H4 (cell line): ENCODE measurements at places on chromosomes 7 and 10. TPM values are rescaled to one million over a fixed set of nuclear protein-coding genes. Genes with fewer than 3 reads are reported as not detected.

- DNase-seq = no peak
Observed at GRCh38 chr7:13987395-13987794, 2.1 kb downstream of the ETV1 start.

- DNase-seq = peak; percentile 58
Observed at GRCh38 chr7:30331338-30331737, 46.9 kb downstream of the ZNRF2 start.

DNA sequence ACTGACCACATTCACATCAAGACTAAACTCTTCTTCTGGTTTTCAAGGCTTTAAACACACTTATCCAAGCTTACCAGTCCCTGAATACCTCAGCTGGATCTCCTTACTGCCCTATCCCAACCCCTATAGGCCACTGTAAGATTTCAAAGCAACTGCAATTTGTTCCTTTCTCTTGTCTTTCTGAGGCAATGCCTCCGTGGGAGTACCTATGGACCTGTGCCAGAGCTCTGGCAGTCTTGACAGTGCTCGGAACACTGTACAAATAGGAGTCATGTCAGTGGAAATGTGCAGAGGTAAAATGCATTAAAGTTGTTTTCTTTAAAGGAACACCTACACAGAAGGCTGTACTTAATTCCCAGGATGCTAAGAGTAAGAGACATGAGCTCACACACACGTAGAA lies 124.7 kb downstream of the CNOT4 start:
- DNase-seq = no peak

DNA sequence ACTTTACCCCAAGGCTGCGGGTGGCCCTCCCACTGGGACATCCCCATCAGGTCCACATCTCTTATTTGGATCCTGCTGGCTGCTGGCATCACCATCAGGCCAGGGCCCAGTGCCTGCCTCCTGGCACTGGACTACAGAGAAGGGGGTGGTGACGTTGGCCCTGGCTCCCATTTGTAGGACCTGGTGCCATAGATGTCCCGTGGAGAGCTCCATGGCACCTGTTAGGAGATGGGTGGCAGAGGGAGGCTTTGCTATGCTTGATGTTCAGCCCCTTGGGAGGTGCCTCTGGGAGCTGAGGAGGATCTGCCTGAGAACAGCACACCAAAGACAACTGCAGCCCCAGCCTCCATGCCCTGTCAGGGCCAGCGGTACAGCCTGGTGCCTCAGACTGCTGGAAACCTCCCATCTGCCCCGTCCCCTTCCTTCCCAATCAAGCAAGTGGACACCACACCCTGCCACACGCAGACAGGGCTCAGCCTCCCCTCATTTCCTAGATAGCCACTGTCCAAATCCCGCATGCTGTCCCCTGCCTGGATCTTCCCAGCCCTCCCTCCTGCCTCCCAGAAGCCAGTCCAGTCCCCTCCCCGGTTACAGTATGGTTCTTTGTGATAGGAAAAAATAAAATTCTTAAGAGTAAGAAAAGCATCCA lies 230.0 kb upstream of the GRB10 start:
- no peak for DNase-seq

DNA sequence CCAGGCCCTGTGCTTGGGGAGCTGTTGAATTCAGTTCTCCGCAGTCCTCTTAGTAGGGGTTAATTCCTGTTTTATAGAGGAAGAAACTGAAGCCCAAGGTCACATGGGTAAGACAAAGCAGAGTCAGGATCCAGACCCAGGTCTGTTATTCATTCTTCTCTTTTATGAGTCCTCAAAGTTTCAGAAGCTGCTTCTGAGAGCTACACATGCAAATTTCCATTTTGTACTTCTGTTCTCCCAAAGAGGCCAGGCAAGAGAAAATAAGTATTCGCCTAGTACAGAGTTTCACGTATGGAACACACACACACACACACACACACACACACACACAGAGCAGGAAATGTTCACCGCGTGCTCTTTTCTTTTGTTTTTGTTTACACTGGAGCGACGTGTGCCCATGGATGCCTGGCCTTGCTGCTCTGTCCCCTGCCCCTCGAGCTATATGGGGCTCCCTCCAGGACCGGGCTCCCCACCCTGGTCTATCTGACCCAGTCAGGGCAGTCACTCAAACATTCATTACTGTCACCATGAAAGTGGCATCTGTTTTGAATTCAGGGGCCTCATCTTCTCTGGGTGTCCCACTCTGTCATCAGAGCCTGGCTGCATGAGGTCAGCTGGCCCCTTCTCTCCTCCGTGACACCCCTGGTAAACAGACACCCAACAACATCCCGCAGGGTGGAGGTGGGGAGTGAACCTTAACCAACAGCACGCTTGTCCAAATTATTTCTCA lies 84.4 kb downstream of the TNS3 start:
- DNase-seq = no peak

DNA sequence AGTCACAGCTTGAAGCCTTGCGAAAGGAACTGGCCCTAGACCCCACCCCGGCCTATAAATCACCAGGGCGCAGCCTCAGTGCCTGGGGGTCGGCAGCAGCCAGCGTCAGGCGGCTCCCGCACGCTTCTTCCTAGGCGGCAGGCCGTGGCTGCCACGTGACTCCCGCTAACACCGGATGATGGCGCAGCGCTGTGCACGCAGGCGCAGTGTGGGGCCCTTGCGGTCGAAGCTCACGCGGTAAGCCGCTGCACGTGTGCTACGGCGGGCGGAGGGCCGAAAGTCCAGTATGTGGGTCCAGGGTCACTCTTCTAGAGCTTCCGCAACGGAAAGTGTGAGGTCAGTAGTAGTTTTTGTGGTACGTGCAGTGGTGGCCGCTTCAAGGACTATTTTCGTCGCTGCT lies at the start of gene STK31:
Gene STK31, plus strand, starts transcription at position 220 of the 400 bp plus-strand sequence. Its CDS starts 67 bp downstream, at position 287.
- no peak for DNase-seq

DNA sequence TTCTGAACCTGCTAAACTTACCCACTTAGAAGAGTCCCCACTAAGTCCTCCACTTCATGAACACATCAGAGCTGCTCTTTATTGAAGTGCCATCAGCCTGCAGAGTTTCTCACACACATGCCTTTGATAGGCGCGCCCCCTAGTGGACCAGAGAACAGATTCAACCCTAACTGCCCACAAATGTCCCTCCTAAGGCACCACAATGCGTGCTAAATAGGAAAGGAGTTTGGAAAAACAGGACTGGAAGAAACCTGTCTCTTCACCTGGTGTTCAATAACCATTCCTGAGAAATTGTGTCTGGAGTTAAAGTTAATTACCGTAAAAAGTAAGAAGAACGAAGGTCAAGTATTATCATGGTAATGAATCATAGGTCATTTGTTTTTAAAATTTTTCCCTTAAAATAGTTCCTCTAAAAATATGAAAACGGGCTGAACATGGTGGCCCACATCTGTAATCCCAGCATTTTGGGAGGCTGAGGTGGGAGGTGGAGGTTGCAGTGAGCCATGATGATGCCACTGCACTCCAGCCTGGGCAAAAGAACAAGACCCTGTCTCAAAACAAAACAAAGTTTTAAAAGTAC lies 249.7 kb downstream of the ELMO1 start:
- DNase-seq = peak; percentile 87

DNA sequence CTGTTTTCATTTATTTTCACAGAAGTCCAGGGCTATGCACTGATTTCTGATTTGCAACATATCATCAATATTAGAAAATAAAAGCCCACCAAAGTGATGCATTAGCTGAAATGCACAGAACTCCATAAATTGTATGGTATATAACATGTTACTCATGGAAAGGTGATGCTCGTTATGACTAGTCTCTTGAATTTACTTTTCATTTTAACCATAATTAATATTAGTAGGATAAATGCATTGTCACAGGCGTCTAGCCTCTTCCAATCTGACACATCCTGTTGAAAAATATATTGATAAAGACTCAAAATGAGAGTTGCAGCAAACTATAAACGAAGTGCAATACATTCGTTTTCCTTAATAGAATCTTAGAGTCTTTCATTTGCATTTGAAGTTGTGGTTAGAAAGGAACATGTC lies 92.4 kb downstream of the CPED1 start:
- no peak for DNase-seq

- DNase-seq = no peak
Observed at GRCh38 chr10:113600569-113600968, 47.7 kb downstream of the HABP2 start.

GRCh38 chr10:61899069-61899531 lies 2.4 kb upstream of the ARID5B start:
- DNase-seq = peak; percentile 57

- DNase-seq = no peak
Observed at GRCh38 chr7:80804589-80804988, 114.3 kb downstream of the SEMA3C start.

GRCh38 chr10:68924593-68924992 lies 23.5 kb downstream of the DDX50 start:
- DNase-seq = no peak

DNA sequence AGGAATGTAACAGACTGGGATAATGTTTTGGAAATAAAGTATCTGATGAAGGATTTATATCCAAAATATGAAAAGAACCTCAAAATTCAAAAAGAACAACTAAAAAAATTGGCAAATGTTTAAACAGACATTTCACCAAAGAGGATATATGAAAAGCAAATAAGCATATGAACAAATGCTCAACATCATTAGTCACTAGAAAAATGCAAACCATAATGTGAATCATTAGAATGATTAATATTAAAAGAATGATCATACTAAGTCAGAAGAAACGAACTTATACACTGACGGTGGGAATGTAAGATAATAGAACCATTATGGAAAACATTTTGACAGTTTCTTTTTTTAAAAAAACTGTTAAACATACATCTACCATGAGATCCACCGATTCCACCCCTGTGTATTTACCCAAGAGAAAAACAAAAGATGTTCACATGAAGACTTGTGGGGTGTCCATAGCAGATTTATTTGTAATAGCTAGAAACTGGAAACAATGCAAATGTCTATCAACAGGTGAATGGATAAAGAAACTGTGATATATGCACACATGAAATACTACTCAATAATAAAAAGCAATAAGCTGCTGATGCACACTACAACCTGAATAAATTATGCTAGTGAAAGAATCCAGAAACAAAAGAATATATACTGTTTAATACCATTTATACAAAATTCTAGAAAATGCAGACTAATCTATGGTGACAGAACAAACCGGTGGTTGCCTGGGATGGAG lies 35.7 kb downstream of the PRKG1 start:
- DNase-seq = no peak

DNA sequence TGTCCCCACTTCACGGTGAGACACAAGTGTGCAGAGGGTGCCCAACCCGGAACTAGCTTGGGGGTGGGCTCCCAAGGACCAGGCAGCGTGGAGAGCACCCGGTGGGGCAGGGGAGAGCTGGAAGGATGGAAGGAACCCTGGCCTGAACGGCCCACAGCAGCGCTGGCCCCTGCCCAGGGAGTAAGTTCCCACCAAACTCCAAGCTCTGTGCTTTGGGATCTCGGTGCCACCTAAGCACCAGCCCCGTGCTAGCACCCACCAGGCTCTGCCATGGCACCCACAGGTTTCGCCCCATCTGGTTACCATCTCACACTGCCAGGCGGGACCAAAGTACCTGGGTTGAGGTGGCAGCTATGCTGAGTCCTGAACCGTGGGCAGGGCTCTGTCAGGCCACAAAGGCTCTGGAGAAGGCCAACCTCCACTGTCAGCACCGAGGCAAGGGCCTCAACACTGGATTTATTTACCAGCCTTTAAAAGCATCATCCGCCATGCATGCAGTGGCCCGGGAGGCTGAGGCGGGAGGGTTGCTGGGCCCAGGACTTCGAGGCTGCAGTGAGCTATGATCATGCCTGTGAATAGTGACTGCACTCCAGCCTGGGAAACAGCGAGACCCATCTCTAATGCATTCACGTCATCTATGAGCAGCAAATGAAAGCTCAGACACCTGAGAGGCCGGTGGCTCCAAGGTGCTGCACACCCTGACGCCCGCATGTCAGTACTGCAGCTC lies 16.0 kb downstream of the GPER1 start:
- DNase-seq = no peak

GRCh38 chr10:120132811-120133210 lies 240.3 kb downstream of the SEC23IP start:
- DNase-seq = no peak

- DNase-seq = no peak
Observed at GRCh38 chr10:127548022-127548421, 1.1 kb upstream of the NPS start.

- no peak for DNase-seq
Observed at GRCh38 chr7:17506095-17506494, 207.6 kb downstream of the AHR start.

DNA sequence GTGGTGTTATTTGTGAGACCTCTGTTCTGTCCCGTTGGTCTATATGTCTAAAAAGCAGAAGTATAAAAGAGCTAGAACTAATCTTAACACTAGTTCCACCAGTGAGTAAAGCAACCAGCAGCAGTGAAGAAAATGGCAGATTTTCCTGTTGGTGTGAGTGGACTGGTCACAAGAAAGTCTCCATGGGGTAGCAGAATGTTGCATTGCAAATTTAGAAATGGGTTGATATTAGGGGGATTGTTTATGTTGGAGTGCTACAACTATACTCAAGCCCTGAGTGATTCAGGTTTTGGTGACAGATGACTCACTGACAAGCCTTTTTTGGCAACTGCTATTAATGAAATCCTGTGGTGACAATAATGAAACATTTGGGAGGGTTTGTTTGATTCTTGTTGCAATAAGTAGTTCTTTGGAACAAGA lies 5.6 kb downstream of the AVL9 start:
- peak; percentile 78 for DNase-seq

The HOXA1 gene
- 1.2 and 3.0 TPM in 2 replicates for total RNA-seq

The AKR1D1 gene
- not detected in 2 replicates for total RNA-seq

The CYP2C18 gene
- 0.04 TPM in 1 of 2 replicates, not detected in the other for total RNA-seq

The SEMA3E gene
- 8.0 and 9.4 TPM in 2 replicates for total RNA-seq

The C10orf71 gene
- total RNA-seq = not detected in 2 replicates

The COBL gene
- 0.21 and 0.81 TPM in 2 replicates for total RNA-seq

The ANKRD61 gene
- 1.3 TPM in 1 of 2 replicates, not detected in the other for total RNA-seq

The AOC1 gene
- 0.31 TPM in 1 of 2 replicates, not detected in the other for total RNA-seq

The LRRD1 gene
- total RNA-seq = 0.12 TPM in 1 of 2 replicates, not detected in the other

The ASB15 gene
- not detected in 2 replicates for total RNA-seq

The EBF3 gene
- total RNA-seq = 0.33 TPM in 2 replicates

The PLEKHS1 gene
- 0.80 and 1.5 TPM in 2 replicates for total RNA-seq

The SPAM1 gene
- not detected in 2 replicates for total RNA-seq

The TSPAN33 gene
- total RNA-seq = 9.4 and 11.2 TPM in 2 replicates

The ZNF425 gene
- 0.88 and 1.7 TPM in 2 replicates for total RNA-seq
